ENCODE measurements at places on chromosomes 3 and 15. TPM values are rescaled to one million over a fixed set of nuclear protein-coding genes. Genes with fewer than 3 reads are reported as not detected.

DNA sequence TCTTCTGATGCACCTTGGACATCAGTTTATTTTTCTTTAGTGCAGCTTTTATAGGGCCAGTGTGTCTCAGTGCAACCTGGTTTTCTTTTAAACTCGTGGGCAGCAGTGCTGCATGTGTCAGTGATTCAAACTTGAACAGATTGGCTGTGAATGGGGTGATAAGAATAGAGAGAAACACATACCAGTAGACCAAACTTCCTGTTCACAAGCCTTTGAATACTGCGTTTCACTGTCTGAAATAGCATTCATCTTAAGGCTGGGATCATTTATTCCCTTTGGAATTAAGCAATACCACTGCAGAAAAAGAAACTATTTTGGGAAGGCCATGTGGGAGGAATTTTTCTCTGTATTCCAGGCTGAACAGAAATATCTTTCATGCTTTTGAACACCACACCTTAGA, 51.7 kb downstream of the PHLDB2 start:
- no peak overlapping the region for H3K27ac ChIP-seq
- DNase-seq, result no peak
- H3K4me1 ChIP-seq, result peaks cover 2% of the 10 kb centered on the region
- H3K27me3 ChIP-seq, result peaks cover 2% of the 10 kb centered on the region
- H3K4me3 ChIP-seq, result no peak overlapping the region

DNA sequence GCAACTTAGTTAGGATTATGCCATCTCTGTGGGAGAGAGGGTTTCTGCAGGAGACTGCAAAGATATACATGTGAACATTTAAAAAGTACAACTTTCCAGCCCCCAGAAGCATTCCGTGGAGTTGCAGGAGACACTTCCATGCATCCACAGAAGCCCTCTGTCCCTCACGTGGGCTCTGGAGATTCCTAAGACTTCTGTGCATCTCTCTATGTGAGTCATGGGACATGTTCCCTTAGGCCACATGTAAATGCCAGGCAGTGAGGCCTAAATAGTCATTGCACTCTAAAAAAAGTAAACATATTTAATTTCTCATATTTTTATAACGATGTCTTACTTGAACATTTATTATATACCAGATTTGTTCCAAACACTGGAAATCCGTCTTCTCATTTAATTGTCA, 126.5 kb upstream of the ROPN1 start:
- no peaks in the 10 kb centered on the region for H3K4me1 ChIP-seq
- H3K27ac ChIP-seq, result no peak overlapping the region
- H3K27me3 ChIP-seq, result peaks cover 26% of the 10 kb centered on the region
- no peaks in the 10 kb centered on the region for H3K36me3 ChIP-seq

GRCh38 chr15:27541581-27541980, 557.5 kb downstream of the OCA2 start:
- no peaks in the 10 kb centered on the region for H3K27me3 ChIP-seq
- H3K36me3 ChIP-seq, result no peaks in the 10 kb centered on the region
- H3K4me1 ChIP-seq, result no peaks in the 10 kb centered on the region
- DNase-seq, result no peak
- H3K4me3 ChIP-seq, result no peak overlapping the region
- no peak overlapping the region for H3K27ac ChIP-seq

Gene COL8A1
- total RNA-seq, result 0.21 TPM

GRCh38 chr3:123419850-123420297, 29.0 kb downstream of the ADCY5 start:
- H3K27ac ChIP-seq, result no peak overlapping the region
- DNase-seq, result no peak
- no peaks in the 10 kb centered on the region for H3K36me3 ChIP-seq
- no peak overlapping the region for H3K4me3 ChIP-seq
- no peaks in the 10 kb centered on the region for H3K27me3 ChIP-seq
- no peaks in the 10 kb centered on the region for H3K4me1 ChIP-seq

All from naive thymus-derived CD8-positive, alpha-beta T cell (primary cell).